Cortex of kidney (tissue), 1 donor: ENCODE measurements at places on chromosomes 5 and 9.

GRCh38 chr5:115962565-115963402, 509 bp downstream of the LVRN start:
- no peak for DNase-seq

- no peak for DNase-seq
These were observed 505.5 kb downstream of the CTNND2 start for GRCh38 chr5:11398728-11399127.

DNA sequence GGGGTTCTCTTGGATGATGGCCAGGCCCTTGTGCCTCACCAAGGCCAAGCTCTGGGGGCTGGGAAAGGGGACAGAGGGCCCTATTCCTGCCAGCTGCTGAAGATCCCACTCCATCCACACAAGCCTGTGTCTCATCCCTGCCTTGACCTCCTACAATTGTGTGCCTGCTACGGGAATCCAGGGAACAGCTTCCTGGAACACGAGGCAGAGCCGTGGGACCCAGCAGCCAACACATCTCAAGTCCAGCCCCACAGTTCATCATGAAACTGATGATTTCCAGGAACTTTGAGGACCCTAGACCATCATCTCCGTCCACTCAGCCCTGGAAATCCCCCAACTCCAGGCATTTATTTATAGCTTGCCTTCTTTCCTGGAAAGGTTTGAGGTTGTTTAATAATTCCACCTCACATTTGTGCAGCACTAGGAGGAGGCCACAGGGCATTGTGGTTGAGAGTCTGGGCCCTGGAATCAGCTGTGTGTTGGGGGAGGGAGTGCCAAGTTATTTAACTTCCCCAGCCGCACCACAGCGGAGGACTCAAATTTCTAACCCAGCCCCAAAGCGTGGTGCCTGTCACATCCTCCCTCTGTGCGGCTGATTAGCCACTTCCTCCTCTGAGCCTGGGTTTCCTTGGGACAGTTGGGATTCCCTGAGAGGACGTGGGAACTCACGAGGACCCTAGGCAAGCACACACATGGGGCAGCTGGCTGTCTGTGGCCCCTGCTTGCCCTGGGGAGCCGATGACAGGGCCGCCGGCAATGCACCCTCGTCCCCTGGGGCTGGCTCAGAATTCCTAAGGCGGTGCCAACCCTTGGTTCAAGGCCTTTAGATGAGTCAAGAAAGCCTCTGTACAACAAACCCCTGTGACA, 58.2 kb upstream of the GGTA1 start:
- DNase-seq, result no peak

DNA sequence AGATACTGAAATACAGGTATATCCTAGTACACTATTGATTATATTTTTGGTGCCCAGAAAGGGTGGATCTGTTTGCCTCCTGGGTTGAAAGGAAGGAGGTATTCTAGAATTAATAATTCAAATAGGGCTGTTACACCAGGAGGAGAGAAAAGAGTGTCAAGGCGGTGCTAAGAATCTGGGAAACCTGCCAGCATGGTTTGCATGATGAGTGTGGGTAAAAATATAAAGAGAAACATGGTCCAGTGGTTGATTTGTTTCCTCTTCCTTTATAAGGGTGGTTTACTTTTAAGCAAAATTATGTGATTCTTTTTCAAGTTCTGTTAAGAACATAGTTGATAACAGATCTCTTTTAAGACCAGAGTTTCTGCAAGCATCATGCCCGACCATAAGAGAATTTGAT, 69.4 kb upstream of the NFIB start:
- DNase-seq, result no peak

DNA sequence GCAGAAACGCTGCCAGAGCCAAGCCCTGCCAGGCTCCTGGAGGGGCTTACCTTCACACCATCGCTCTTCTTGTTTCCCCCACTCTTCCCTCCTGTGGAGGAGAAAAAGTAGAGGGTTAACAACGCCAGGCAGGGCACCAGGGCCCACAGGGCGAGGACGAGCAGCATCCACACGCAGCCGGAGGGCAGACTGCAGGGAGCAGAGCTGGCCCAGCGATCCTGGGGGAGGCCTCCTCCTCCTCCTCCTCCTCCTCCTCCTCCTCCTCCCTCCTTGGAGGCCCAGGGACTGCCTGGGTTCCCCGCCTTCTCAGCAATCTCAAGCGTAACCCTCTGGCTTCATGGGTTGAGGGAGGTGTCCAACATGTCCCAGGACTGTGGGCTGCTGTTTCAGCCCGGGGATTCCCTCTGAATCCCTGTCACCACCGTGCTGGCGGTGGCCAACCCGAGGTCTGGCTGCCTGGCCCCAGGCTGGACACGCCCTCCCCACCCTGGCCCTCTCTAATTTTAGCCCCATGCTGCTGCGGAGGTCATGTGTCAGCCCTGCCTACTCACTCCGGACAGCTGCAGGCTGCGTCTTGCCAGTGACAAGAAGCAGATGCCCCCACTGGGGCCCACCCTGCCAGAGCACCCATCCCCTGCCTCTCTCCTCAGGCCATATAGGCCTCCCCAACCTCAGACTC, 44.3 kb downstream of the CAMK2A start:
- no peak for DNase-seq

DNA sequence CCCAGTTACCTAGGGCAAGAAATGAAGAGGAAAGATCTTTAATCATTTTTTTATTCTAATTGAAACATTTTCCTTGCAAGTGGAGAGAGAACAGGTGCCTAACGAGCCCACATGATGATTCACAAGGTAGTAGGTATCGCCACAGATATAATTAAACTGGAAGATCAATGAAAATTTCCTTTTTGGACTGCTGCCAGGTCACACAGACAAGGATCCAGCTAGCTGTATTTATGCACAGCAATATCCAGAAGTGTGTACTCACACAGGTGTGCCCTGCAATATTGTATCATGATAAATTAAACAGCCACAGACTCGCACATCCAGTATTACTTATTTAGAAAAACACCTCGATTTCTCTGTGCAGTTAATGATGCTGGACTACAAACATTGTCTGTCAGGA, 294.0 kb upstream of the SMARCA2 start:
- DNase-seq, result no peak

DNA sequence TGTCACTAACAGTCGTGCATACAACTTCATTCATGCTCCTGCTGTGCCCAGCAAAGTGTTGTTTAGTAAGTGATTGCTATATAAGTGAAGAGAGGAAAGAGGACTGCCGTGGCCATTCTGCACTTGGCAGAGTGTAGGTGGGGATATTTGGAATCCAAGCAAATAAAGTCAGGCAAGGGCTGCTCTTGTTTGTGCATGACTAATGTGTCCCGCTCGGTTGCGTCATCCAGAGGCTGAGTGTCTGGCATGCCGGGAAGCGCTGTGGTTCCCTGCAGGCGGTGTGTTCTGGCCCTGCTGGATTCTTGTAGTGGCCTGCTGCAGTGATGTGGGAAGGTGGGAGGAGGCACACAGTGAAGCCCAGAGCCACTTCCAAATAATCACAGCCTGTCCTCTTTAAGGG, 136.9 kb upstream of the ANKH start:
- no peak for DNase-seq

GRCh38 chr5:152113401-152113800, 188.8 kb upstream of the GLRA1 start:
- DNase-seq, result no peak

DNA sequence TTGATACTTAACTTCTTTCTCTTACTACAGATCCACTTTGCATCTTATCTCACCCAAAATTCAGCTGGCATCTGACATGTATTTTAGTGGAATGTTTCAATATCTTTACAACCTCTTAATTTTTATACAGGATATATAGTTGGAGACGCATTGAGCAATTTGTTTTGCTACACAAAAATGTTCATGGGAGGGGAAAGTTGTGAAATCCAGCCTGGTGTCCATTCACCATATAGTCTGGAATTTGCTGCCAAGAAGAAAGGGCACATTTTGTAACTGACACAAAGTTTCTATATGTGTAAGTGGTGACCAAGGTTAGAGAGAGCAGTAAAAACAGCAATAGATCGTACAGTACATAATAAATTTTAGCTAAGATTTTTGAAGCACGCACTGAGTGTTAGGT, 14.0 kb upstream of the CHD1 start:
- no peak for DNase-seq

DNA sequence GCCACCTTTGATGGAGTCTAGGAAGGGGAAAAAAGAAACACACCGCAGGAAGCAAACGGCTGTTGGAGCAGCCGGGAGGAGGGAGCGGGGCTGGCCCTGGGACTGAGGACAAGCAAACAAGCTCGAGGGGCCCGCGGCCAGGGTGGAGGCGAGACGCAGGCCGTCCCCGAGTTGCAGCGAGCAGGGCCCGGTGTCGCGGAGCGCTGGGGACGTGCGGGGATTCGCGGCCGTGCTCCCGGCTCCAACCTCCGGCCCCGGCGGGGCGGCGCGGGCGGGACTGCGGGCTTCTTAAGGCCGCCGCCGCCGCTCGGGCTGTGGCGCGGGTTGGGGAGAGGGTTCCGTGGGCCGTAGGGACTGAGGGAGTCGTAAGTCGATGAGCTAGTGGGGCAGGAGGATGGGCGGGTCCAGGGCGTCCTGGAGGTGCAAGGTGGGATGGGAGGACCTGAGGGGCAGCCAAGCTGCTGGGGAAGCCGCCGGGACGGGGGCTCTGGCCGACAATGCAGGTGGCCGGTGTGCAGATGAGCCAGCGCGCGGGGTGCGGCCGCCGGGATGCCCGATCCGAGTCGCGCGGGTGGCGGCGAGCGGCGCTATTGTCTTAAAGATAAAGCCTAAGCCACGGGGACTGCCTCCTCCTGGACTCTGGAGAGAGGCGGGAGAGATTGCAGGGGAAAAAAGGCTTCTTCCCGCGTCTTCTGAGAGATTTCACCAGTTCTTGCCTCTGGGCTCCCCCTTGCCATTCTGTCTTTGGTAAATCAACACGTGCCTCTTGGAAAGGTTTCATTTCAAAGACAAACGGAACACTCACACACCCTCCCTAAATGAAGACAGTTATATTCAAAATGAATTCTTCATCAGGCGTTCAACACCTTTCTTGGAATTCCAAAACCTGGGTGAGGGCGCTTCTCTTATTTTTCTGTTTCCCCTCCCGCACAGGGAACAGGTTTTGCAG, 1.6 kb upstream of the HAPLN1 start:
- DNase-seq, result no peak

DNA sequence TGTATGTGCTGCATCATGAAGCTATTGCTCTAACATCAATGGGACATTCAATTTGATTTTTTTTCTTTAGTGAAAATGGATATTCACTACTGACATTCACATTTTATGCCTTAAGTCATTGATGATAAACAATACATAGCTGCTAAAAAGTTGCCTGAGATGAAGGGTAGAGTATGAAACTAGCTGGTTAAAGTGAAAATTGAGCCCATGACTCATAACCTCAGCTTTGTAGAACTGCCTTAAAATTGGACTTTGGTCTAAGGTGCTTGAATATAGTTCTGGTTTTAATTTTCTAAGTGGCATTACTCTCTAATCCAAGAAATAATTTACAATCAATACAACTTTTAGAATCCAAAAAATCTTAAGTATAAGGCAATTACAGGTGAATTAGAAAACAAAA, 740.4 kb upstream of the RIOK2 start:
- no peak for DNase-seq

- no peak for DNase-seq
These were observed 44.3 kb upstream of the TGFBR1 start for GRCh38 chr9:99060621-99061020.

GRCh38 chr5:113562828-113563400, 49.4 kb downstream of the YTHDC2 start:
- DNase-seq, result no peak

DNA sequence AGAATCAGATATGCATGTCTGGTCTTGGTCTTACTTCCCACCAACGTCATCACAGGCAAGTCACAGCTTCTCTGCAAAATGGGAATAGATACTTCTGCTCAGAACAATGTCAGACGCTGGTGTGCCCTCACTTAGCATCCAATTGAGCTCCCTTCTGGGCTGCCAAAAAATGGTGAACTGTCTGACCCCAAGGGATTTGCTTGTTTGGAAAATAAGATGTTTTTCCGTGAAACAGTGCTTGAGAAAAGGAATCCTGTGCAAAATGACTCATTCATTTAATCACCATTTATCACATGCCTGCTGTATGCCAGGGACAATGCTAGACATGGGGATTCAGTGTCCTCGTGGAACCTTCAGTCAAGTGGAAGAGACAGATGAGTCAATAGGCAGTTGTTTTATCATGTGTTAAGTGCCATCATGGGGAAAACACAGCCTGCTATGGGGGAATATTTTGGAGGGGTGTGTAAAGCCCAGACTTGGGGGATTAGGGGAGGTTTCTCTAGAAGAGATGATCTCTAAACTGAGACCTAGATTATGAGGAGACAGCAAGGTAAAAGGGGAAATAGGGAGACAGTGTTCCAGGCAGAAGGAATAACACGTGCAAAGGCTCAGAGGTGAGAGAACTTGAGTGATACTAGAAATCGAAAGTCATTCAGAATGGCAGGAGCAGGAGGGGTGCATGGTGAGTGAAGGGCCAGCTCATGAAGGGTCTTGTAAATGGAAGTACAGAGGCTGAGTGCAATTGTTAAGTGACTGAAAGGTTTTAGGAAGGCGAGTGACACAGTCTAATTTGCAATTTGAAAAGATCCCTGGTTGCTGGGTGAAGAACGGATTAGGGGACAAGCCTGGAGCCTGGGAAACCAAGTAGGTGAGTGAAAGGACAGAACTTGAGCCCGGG, 3.9 kb downstream of the NIPAL4 start:
- DNase-seq, result no peak

DNA sequence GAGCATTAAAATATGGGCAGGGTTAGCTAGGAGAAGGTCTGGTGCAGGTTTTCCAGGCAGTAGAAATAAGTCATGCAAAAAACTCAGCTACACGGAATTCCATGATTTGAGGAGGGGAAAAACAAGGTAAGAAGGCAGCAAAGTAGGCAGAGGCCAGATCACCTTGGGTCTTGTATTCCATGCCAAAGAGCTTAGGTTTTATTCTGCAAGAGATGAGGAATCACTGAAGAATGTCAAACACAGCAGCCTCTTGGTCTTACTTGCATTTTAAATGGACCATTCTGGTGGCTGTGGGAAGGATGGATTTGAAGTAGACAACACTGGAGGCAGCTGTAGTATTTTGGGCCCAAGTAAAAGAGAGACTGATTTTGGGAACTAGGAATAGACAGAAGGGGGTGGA, 8.6 kb downstream of the TRPM3 start:
- no peak for DNase-seq

- DNase-seq, result no peak
These were observed 20.1 kb upstream of the SMARCA2 start for GRCh38 chr9:1995084-1995483.

- DNase-seq, result no peak
These were observed 22.3 kb downstream of the WWC1 start for GRCh38 chr5:168313596-168314204.

DNA sequence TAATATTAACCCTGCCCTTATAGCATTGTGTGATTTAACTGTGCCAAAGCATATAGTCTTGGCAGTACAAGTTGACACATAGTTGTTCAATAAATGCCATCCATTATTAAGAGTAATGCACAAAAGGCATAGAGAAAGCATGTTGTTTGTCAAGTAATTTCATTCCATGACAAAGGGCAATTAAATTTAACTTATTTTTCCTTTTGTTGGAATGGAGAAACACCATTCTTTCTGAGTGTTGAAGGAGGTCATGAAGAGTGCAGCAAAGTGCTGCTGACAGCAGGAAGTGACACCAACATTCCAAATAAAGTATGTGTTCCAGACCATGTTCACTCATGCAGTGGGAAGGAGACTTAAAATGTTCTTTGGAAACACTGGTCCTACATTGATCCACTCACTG, 29.1 kb downstream of the ANKDD1B start:
- DNase-seq, result no peak

GRCh38 chr9:137786511-137786920, 91.1 kb upstream of the CACNA1B start:
- DNase-seq, result no peak
